SHP77 (cell line): ENCODE measurements at places on chromosomes 13 and 19.

DNA sequence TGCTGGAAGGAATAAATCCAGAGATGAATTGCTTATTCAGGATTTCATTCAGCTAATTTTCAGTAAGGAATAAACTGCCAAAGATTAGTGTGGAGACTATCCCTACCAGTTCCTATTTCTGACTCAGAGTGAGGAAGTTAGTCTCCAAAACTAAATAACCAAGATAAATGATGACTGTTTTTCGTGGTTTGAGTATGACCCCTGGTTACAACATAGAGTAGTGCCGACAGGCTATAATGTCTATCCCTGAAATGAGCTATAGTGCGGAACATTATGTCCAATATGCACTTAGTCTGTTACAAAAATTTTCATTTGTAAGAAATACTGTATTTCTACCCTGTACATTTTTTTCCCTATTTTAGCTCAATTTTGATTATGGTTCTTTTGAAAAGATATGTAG, 51.4 kb downstream of the NBEA start:
- no peak for DNase-seq

- DNase-seq = peak; percentile 95
These were observed at the start of gene ZNF586 for GRCh38 chr19:57769345-57770131. Gene ZNF586 (plus strand): TSS chr19:57769676. CDS start chr19:57769843, 167 bp downstream.

DNA sequence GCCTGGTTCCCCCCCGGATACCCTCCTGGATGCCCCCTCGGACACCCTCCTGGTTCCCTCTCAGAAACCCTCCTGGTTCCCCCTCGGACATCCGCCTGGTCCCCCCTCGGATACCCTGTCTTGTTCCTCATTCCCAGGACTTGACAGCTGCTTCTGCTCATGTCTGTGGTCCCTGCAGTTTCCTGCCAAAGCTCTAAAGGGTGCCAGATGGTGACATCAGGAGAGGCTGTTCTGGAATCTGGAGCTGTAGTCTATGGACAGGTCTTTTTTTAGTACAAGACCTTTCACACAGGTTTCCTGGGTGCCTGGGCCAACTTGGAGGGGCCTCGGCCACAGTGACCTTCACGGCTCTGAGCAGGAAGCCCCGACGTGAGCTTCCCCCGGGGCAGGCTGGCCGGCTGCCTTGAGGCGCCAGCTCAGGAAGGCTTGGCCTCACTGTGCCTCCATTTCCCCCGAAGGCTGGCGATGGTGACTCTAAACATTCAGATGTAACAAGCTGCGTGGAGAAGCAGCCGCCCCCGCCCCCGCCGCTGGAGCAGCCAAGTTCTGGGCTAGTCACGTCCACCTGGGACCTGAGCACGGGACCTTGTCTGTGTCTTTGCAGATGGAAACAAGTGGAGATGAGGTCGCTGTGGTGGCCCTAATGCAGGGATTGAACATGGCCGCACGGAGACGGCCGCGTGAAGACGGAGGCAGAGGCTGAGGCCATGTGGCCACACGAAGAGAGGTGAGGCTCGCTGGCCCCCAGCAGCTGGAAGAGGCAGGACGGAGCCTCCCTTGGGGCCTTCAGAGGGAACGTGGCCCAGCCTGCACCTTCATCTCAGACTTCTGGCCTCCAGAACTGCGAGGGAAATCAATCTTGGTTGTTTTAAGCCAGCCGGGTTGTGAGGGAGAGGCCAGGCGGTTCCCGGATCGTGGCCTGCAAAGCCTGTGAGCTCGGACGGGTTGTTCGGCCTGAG, 12.7 kb downstream of the SGTA start:
- DNase-seq = no peak

- DNase-seq = no peak
These were observed 14.2 kb downstream of the ZIC2 start for GRCh38 chr13:99995589-99996380.

DNA sequence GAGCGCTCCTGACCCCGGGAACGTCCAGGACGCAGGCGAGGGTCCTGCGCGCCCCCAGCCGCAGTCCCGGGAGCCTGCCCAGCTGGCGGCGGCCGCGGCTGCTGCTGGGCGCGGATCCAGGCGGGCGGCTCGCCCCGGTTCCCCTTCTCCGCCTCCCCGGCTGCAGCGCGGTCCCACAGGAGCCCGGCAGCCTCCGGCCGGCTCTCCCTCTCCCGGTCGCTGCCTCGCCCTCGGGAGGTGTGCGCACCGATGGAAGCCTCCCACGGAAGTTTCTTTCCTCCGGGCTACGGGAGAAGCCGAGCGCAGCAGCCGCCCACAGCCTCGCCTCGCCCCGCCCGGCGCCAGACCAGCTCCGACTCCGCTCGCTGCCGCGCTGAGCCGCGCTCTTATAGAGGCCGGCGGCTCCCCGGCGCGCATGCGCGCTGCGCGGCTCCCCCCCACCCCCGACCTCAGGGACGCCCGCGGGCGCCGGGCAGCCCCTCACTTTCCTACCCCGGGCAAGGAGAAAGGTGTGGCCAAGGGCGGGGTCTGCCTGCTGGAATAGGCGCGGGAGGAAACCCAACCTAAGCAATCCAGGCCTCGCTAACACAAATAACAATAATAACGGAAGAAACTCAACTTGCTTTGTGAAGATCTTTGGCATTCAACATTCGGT, at the start of gene SHISA2:
Gene SHISA2, minus strand, starts transcription at position 360 of the 655 bp plus-strand sequence. CDS start 1,041 bp downstream, outside the sequence.
- DNase-seq = peak; percentile 46

DNA sequence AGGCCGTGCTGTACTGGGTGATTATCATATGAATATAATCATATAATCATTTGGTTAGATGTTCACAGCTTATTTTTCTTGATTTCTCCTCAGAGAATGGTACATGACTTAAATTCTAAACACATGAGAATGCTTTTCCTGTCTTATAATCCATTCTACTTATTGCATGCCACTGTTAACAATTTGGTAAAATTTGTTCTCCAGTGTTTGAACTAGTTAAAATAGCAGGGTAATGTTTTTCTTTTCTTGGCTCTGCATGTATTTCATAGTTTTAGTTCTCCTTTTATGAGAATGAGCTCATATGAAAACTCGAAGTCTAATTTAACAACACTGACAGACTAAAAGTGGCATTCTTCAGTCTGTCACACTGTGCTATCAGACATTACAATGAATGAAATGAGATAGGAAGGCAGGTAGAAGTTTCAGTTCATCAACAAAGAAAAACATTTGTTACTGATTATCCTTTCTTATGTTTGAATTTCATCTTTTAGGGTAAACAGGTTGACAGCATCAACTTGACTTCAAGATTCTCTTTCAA, 10.2 kb downstream of the SPRYD7 start:
- DNase-seq = no peak

DNA sequence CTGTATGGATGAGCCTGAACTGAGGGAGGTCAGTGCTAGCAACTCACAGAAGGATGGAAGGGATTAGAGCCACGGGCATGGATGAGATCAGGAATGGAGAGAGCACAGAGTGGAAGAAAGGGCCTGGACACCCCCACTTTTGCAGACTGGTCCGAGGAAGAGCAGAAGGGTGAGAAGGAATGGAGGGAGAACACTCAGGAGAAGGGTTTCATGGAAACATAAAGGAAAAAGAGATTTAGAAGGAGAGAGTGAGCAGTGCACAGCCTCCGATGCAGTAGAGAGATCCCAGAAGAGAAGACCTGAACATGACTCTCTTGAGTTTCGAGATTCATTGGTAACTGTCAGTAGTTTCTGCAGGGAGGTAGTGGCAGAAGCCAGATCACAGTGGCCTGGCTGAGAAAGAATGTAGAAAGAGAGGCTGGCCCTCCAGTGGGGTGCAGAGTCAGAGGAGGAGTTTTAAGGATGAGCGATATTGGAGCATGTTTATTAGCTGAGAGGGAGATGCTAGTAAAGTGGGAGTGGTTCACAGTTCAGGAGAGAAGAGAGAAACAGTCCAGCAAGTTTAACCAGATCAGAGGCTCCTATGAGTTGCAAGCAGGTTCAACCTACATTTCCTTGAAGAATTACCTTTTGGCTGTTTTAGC, 108.9 kb downstream of the ZAR1L start:
- DNase-seq = no peak

- DNase-seq = no peak
These were observed 60.1 kb downstream of the KL start for GRCh38 chr13:33076001-33076992.

DNA sequence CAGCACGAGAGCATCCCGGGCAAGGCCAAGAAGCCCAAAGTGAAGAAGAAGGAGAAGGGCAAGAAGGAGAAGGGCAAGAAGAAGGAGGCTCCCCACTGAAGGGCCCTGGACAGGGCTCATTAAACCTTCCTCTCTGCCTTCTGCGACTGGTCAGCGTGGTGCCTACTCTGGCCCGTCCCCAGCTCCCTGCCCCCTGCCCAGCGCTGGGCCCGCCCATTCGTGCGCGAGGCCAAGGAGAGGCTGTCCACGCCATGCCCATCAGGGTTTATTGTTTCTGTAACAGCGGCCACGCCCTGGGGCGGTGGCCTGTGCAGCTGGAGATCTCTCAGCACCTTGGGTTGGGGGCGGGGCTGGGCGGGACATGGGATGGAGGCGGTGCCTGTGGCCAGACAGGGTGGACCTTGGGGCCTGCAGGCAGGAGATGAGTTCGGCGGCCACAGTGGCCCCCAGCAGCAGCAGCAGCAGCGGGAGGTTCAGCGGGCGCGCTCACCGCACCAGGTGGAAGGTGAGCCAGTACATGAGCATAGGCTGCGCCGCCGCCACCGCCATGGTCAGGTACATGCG, 897 bp downstream of the C19orf33 start:
- DNase-seq = peak; percentile 26

DNA sequence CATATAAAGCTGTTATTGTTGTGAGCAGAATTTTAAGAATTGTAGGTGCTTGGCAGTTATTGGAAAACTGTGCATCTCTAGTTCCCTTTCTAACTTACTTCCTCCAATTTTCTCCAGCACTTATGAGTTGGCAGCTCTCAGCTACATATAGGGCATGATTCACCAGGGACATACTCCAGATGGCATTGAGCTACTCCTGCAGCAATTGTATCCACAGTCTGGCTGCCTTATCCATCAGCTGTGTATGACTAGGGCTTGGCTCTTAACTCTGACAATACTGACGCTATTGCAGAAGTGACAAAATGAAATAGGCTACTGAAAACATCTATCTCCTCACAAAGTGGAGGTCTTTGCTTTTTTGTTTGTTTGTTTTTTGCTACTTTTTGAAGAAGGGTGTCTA, 276.7 kb downstream of the POU4F1 start:
- DNase-seq = no peak

- no peak for DNase-seq
These were observed 729 bp upstream of the MADCAM1 start for GRCh38 chr19:495402-496111.

- DNase-seq = no peak
These were observed 17.2 kb upstream of the ZBTB7A start for GRCh38 chr19:4083677-4084546.

DNA sequence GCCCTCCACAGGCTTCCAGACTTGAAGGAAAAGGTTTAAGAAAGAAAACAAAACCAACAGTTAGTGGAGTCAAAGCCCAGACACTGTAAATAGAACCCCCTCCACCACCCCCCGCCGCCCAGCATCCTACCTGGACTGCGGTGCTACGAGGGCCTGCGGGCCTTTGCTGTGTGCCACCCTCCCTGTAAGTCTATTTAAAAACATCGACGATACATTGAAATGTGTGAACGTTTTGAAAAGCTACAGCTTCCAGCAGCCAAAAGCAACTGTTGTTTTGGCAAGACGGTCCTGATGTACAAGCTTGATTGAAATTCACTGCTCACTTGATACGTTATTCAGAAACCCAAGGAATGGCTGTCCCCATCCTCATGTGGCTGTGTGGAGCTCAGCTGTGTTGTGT, 6.3 kb upstream of the GARIN5A start:
- no peak for DNase-seq

- no peak for DNase-seq
These were observed 2.3 kb downstream of the PPP1R15A start for GRCh38 chr19:48874303-48875135.

DNA sequence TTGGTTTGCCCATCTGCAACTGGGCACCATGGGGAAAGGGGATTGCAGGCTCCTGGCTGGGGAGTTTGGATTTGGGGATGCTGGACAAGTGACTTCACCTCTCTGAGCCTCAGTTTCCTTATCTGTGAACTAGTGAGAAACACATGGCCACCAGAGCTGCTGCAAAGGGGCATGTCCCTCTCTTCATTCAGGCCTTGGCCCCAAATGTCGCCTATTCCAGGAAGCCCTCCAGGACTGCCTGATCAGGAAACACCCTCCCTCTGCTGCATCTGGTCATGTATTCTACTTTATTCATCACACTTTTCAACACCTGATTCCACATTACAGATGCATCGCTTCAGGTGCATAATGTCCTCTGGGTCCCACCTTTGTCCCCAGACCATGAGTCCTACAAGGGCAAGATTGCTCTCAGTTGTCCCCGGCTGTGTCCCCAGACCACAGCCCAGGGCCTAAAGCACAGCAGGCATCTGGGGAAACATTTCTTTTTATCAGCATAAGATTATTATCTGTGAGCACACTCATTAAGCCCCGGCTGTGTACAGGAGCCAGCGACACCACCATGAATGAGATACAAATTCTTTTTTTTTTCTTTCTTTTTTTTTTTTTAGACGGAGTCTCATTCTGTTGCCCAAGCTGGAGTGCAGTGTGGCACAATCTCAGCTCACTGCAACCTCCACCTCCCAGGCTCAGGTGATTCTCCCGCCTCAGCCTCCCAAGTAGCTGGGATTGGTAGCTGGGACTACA, 37.5 kb downstream of the ARRDC2 start:
- no peak for DNase-seq

DNA sequence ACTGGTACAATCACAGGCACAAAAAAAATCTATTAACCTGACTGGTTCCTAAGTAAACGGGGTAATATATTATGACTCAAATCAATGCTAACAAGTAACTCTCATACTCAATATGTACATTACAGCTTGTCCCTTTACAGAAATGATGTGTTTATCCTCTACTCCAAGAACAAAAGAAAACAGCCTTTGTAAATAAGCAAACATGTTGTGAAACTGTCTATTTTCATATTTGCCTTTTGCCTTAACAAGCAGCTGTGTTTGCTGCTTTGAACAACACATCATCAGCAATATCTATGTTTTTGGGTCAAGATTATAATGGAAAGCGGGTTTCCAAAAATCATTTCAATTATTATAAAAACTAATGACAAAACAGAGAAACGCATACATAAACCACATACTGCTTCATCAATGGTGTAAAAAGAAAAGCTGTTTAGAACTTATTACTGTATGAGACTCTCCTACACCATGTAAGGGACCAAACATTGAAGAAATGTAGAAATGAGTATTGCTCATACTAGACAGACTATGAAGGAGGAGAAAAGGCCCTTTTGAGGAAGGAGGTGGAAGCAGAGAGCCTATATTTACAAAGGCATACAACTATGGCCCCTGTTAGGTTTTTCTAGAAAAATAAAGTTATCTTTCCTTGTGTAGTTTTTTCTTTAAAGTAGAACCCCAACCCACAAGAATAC, 14.8 kb downstream of the TBC1D4 start:
- DNase-seq = no peak
